ENCODE measurements at places on chromosomes 5 and 9.
A peak's percentile ranks its signal among the peaks of the same experiment; 100 is the strongest.

DNA sequence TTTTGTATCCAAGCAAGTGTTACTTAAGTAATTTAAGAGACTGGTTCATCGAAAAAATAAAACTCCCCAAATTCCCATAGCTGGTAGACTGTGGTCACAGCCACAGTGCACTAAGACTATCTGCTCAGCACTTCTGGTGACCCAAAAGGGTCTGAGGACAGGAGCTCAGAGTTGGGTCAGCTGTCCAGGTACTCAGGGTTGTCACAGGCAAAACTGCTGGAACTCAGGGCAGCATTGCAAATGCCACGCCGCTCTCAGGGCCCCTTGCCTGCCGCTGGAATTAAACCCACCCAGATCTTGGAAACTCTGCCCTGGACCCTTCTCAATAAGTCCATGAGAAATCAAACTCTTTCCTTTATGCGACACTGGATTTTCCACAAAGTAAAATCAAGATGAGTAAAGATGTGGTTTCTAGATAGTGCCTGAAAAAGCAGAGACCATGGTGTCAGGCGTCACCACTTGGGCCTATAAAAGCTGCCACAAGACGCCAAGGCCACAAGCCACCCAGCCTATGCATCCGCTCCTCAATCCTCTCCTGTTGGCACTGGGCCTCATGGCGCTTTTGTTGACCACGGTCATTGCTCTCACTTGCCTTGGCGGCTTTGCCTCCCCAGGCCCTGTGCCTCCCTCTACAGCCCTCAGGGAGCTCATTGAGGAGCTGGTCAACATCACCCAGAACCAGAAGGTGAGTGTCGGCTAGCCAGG, at the start of gene IL13:
Gene IL13 (plus strand): TSS at position 498 of the 705 bp plus-strand sequence. CDS start 14 bp downstream, at position 512.
- no peak for DNase-seq

DNA sequence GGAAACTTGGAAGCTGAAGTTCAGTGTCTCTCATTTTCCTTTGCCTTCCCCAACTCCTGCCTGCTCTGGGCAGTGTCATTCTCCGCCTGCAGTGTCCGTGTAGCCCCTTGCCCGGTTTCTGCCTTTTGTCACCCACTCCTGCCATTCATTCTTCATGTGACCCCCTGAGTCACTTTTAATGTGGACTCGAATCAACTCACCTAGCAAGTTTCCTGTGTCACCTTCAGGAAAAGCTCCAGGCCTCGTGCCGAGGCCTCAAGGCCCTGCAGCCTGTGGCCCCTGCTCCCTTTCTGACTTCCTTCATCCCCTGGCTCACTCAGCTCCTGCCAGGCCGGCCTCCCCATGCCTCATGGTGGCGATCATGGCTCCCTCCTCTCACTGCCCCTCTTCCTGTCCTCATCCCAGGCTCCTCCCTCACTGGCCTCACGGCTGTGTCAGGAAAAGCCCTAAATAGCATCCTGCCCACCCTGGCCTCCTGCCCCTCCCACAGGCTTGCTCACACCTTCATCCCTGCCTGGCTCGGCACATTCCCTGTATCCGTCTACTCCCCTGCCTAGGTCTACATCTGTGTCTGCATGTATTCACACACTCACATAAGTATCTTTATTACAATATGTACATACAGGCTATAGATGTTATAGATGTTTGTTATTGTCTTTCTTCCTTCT, 294.9 kb downstream of the MED10 start:
- DNase-seq, result no peak

GRCh38 chr5:58187432-58188261, 272.2 kb downstream of the PLK2 start:
- no peak for DNase-seq

GRCh38 chr5:177109810-177110209, 23.1 kb downstream of the FGFR4 start:
- DNase-seq, result no peak

GRCh38 chr9:88258601-88259000, 120.3 kb upstream of the SPATA31C2 start:
- DNase-seq, result peak; percentile 71

DNA sequence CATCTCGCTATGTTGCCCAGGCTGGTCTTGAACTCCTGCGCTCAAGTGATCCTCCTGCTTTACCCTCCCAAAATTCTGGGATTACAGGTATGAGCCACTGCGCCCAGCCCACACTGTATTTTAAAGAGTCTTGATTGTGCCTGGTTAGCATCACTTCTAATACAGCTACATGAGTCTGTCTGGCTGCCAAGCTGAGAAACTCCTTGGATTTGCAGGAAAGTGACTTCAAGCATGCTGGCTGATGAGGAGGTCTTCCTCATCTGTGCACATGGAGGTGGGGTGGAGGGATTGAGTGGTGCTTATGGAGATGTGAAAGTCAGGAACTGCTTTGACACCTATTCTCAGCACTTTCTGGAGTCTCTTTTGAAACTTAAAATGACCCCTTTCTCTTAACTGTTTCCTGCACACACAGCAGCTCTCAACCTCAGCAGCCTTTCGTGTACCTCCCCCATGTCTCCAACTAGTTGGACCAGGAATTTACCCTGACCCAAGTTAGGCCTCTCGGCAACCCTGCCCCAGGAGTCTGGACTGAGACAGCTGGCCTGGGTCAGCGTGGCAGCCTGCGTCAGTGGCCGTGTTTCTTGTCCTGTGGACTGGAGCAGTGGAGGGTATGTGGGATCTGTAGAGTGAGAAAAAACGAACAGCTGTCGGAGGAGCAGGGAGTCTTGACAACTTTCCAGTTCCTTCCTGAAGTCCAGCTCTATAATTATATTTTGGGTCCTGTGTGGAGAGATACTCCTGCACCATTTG, 72.5 kb downstream of the ACER2 start:
- DNase-seq, result no peak

- DNase-seq, result no peak
These were observed 68.1 kb upstream of the FBXL7 start for GRCh38 chr5:15431923-15432322.

DNA sequence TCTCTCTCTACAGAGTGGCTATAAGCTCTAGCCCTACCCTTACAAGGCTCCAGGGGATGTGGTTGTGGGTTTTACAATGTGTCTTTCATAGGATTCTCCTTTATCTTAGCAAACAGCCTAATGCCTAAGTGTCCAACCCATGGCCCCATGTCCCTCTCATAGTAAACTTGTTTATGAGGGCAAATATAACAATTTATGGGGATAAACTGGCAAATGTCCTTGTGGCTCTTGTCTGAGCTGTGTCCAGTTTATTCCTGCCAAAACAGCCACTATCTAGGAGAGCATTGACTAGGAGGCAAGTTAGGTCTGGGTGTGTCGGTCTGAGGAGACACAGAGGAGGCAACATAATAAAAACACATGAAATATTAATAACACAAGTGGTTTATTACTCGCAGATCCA, 335.1 kb downstream of the IZUMO3 start:
- DNase-seq, result no peak

DNA sequence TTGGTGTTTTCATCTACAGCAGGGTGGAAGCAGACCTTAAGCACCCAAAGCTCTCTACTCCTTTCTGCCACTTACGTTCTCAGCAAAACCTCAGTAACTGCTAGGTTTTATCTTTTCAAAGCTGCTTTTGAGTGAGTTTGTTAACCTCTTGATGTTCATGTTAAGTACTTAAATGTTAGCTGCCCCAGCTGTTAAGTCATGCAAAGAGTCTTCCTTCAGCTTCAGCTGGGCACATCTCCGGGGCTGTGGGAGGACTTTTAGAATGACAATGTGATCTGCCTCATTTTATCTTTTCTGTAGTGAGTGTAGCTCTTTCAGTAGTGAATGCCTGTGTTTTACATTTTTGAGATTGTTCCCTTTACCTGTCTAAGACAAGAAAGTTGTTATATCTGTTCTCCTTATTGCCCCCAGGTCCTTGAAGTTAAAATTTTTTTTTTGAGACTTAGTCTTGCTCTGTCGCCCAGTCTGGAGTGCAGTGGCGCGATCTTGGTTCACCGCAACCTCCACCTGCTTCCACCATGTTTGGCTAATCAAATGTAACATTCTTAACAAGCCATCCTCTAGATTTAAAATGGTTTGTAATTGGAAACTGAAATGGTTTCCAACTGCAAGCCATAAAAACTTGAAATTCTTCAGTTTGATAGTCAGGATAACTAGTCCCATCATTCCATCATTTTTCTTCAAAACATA, 19.6 kb downstream of the KDM4C start:
- no peak for DNase-seq

DNA sequence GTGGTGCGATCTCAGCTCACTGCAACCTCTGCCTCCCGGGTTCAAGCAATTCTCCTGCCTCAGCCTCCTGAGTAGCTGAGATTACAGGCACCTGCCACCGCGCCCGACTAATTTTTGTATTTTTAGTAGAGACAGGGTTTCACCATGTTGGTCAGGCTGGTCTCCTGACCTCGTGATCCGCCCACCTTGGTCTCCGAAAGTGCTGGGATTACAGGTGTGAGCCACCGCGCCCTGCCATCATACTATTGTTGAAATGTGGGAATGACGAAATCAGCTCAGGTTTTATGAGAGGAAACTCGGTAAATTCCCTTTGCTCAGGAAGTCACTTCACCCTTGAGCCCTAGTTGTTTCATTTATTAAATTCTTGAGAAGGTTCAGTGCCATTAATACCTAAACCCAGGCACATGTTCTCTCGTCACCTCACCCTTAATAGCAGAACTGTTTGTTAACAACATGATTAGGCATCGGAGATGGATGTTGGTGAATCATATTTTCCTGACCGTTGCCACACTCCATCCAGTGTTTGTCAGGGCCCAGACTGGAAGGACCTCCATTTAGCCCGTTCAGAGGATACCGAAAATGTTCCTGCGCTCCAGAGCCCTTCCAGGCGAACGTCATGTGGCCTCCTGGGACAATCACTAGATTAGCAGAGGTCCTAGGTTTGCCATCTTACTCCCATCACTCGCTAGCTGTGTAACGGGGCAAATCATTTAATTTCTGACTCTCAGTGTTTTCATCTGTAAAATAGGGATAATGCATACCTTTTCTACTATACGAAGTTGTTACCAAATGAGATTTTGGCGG, 20.0 kb upstream of the CREBRF start:
- no peak for DNase-seq

DNA sequence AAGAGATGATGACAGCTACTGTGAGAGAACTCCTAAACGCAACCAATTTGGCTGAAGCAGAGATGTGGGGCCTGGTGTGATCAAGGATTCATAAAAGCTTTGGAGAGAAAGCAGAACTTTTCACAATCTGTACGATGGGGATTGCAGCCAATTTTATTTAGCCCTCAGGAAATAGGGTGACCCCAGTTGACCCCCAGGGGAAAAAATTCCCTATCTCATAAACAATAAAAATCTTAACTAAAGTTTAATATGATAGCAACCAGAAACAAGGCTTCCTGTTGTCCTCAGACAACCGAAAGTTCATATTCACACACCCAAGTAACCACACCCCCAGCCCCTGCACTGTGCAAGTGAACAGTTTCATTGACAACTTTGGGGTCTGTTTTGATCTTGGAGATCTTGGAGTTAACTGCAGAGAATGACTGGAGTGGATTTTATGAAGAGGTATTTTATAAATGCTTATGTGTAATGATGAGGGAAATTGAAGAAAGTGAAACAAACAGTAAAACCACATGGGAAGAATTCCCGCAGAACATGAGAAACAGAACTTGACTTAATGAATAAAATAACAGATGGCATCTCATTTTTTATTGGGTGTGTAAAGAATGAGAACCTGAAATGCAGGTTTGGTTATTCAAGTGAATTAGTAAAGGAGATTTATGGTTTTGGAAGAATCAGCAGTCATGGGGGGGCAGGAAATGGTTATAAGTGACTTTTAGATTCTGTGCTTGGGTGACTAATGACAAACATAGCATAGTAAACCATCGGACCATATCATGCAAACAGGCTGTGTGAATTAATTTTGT, 94.5 kb downstream of the PDE4D start:
- DNase-seq, result no peak

All from cerebellum (tissue), 4 donors.